ENCODE measurements at places on chromosomes 16 and 17. TPM values are rescaled to one million over a fixed set of nuclear protein-coding genes. Genes with fewer than 3 reads are reported as not detected.

The CCL13 gene
- not detected for total RNA-seq

The CD300A gene
- 12.3 TPM for total RNA-seq

The CAVIN1 gene
- 2.9 TPM for total RNA-seq

The ELP5 gene
- total RNA-seq, result 52.4 TPM

- peak; percentile 64 for DNase-seq
Measured at GRCh38 chr17:78257810-78258322, 26.4 kb downstream of the TMEM235 start.

- no peak for DNase-seq
Measured at GRCh38 chr17:22692066-22692805, 999.9 kb downstream of the KCNJ18 start.

- DNase-seq, result no peak
Measured at GRCh38 chr17:10821770-10822169, 16.1 kb downstream of the PIRT start.

- no peak for DNase-seq
Measured at GRCh38 chr17:43530288-43531081, 15.7 kb downstream of the ETV4 start.

- DNase-seq, result no peak
Measured at GRCh38 chr16:50615891-50616290, 65.2 kb downstream of the SNX20 start.

GRCh38 chr17:47785538-47786123 is 36.0 kb downstream of the OSBPL7 start:
- DNase-seq, result peak; percentile 57

GRCh38 chr16:1279945-1280589 is 24.2 kb downstream of the TPSD1 start:
- DNase-seq, result no peak

DNA sequence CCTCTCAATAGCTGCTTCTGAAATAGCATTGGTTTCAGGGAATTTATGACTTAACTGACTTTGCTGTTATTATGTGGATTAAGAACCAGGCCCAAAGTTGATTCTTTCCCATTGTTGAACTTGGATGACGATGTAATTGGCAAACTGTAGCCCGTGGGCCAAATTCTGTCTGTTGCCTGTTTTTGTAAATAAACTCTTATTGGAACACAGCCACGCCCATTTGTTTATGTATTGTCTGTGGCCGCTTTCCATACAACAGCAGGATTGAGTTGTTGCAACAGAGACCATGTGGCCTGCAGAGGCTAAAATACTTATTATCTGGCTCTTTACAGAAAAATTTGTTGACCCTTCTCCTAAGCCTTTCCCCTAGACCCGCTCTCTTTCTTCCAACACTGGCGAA is 31.6 kb downstream of the NTN1 start:
- DNase-seq, result no peak

DNA sequence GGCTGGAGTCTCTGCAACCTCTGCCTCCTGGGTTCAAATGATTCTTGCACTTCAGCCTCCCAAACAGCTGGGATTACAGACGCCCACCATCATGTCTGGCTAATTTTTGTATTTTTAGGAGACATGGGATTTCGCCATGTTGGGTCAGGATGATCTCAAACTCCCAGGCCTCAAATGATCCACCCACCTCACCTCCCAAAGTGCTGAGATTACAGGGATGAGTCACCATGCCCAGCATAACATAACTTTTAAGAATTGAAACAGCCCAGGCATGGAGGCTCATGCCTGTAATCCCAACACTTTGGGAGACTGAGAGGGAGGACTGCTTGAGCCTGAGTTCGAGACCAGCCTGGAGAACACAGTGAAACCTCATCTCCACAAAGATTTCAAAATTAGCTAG is 2.5 kb downstream of the RSL1D1 start:
- DNase-seq, result peak; percentile 14

- DNase-seq, result no peak
Measured at GRCh38 chr17:51456942-51457341, 196.6 kb downstream of the UTP18 start.

- no peak for DNase-seq
Measured at GRCh38 chr17:49509588-49509917, 14.5 kb downstream of the NGFR start.

GRCh38 chr17:27576477-27577083 is 54.4 kb upstream of the LGALS9 start:
- DNase-seq, result no peak

GRCh38 chr16:79509211-79509631 is 91.3 kb downstream of the MAF start:
- DNase-seq, result no peak

DNA sequence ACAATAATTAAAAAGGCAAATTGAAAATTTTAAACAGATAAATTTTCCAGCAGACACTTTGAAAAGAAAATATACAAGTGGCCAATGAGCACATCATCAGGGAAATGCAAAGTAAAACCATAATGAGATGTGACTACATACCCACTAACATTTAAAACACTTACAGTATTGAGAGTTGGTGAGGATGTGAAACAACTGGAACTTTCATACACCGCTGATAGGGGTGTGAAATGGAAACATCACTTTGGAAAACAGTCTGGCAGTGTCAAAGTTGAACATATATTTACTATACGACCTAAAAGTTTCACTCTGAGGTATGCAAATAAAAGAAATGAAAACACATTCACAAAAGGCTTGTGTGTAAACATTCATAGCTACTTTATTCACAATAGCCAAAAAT is 94.0 kb upstream of the GNAO1 start:
- no peak for DNase-seq
